Stimulated activated CD4-positive, alpha-beta T cell treated with anti-CD3 and anti-CD28 coated beads, TNF-alpha, amount 100 ng/mL, for 48 hours (primary cell): ENCODE measurements at places on chromosomes 7 and 10.

DNA sequence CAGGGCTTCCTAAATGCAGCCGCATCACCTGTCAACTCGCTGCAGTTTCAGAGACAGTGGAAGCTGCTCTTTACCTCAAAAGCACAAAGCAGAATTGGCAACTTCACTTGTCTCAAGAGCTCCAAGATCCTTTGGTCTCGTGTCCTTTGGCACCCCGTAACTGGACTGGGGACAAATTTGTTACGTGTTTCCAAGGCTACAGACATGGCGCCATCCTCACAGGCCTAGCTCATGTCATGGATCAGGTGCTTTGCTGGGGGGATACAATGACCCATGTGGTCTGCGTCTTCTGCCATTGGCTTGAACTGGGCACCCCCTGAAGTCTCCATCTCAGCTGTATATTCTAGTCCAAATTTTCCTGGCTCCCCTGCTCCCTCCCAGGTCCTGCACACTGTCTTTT lies 48.6 kb downstream of the CHST3 start:
- DNase-seq: no peak

- DNase-seq: no peak
Observed at GRCh38 chr10:69655868-69656555, 26.0 kb downstream of the FAM241B start.

- DNase-seq: no peak
Observed at GRCh38 chr7:107463139-107464078, 6.4 kb upstream of the GPR22 start.

- peak; percentile 33 for DNase-seq
Observed at GRCh38 chr10:29658984-29659965, 24.5 kb upstream of the SVIL start.

DNA sequence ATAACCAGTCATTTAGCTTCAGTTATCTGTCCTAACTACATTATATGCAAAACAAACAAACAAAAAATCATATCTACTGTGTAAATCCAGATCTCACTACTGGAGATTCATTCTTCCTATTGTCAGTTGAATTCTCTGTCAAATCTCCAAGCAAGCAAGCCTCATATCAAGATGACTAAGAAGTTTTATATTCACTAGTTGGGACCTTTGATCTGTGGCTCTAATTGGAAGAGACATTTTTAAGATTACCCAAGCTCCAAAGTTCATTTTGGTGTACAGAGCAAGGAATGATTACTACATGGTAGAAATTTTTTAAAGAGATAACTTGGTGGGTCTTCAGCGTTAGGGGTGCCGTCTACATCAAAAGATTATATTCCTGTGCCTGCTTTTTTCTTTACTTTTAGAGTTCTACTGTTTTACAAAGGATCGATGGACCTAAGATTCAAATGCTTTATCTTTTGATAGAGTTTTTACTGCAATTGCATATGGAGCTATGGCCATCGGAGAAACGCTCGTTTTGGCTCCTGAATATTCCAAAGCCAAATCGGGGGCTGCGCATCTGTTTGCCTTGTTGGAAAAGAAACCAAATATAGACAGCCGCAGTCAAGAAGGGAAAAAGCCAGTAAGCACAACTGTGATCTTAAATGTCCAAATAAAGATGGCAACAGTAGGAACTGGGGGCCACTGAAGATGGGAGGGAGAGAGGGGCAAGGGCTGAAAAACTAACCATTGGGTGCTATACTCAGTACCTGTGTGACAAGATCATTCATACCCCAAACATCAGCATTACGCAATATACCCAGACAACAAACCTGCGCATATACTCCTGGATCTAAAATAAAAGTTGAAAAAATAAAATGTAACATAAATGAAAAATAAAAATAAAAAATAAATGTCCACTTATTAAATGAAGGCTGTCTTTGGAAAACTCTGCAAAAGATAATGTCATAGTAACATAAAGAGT lies 47.9 kb downstream of the SP8 start:
- no peak for DNase-seq

DNA sequence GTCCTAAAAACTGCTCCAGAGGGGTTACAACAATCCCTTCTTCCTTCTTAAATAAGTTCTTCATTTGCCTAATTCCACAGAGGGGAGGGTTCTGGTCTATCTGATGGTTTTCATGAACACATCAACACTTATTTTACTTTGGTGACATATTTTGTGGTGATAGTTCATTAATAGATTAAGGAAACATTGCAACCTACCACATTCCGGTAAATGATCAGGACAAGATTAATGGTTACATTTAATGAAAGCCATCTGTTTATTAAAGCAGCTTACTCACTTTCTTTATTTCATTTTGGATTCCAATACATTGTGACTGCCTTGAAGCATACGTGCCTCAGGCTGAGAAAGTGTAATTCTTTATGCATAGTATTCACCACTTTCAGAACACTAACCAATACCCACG lies 101.0 kb downstream of the SKIDA1 start:
- no peak for DNase-seq
